ENCODE measurements at places on chromosomes 4 and X.

DNA sequence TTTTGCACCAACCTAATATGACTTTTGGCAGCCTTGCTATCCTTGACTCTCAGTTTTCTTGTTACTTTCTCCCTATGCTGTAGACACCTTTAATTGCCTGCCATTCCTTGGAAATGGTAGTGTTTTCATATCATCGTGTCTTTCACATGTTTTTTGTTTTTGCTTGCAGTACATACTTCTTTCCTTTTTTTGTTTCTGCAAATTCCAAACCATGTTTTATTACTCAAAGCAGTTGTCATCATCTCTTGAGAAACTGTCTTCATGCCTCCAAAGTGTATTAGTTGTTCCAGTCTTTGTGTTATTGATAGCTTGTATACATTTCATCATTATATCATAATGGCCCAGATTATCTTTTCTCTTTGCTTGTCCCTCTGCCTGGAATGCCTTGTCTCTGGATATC lies 57.1 kb downstream of the PDLIM5 start:
- DNase-seq = no peak

DNA sequence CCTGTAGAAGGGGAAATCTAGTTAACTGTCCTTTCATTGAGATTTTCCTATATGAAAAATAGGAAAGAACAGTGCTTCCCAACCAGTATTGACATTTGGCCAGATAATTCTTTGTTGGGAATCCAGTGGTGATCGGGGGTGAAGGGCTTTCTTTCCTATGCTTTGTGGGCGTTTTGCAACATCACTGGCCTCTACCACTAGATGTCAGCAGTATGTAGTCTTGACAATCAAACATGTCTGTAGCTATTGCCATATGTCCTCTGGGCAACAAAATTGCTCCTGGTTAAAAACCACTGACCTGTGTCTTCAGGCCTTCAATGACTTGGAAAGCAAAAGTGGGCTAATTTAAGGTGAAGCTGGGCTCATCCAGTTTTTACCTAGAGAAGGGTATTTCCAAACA lies 658.5 kb downstream of the DACH2 start:
- DNase-seq = no peak

DNA sequence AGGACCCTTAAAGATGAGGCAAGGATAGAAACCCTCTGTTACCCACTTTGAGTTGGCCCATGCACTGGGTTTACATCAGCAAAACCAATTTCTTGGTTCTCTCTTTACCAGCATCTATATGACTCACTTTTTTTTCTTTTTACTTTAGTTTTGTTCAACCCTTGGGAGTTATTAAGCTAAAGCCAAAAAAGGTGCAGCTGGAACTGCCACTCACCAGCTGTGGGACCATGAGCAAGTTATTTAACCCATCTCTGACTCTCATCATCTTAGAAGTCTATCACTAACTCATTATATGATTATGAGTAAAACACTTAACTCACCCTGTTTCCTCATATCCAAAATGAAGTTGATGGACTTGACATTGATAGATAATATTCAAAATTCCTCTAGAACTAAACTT lies 53.4 kb downstream of the GABRB1 start:
- DNase-seq = no peak

- DNase-seq = no peak
Measured at GRCh38 chrX:112846187-112846586, 5.6 kb upstream of the AMOT start.

- no peak for DNase-seq
Measured at GRCh38 chrX:10121787-10122186, 35.0 kb upstream of the CLCN4 start.

DNA sequence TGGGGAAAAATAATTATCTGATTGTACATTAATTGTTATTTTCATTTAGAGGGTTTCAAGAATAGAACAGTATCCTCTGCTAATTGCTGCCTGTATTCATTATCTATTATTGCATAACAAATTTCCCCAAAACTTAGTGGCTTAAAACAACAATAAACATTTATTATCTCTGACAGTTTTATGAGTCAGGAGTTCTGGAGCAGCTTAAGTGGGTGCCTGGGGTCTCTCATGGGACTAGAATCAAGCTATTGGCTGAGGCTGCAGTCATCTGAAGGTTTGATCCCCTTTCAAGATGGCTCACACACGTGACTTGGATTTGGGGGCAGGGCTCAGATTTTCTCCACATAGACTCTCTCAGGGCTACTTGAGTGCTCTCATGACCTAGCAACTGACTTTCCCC lies 98.1 kb upstream of the JADE1 start:
- DNase-seq = no peak

- DNase-seq = no peak
Measured at GRCh38 chr4:30789219-30789671, 69.1 kb downstream of the PCDH7 start.

- DNase-seq = no peak
Measured at GRCh38 chrX:101160001-101160400, 59.6 kb upstream of the DRP2 start.

- no peak for DNase-seq
Measured at GRCh38 chr4:83219344-83220331, 65.0 kb downstream of the COQ2 start.

- DNase-seq = no peak
Measured at GRCh38 chr4:83369831-83370639, 35.4 kb upstream of the HPSE start.
